ENCODE measurements at places on chromosomes 5 and 9.

GRCh38 chr9:94042516-94043360, 41.5 kb upstream of the PTPDC1 start:
- DNase-seq, result no peak

- no peak for DNase-seq
Observed at GRCh38 chr9:98045234-98046179, 11.0 kb upstream of the NANS start.

DNA sequence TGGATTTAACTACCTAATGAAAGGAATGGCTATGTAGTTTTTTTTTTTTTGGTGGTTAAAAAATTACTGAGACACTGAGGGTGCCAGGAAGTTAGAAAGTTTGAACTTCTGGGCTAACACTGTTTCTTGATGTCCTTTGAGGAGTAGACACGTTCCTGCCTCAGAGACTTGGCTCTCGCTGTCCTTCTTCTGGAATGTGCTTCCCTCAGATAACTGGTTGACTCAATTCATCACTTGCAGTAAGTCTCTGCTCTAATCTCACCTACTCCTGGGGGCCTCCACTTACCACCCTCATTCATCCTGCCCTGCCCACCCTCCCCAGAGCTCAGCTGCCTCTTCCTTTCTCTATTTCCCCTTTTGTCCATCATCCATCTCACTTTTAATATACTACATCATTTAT, 167.0 kb downstream of the YTHDC2 start:
- DNase-seq, result no peak

GRCh38 chr9:131402738-131403492, 9.0 kb downstream of the PRRC2B start:
- peak; percentile 42 for DNase-seq

GRCh38 chr5:88761939-88762338, 121.0 kb downstream of the MEF2C start:
- no peak for DNase-seq

GRCh38 chr5:61617995-61618525, 286.0 kb downstream of the ZSWIM6 start:
- DNase-seq, result no peak

DNA sequence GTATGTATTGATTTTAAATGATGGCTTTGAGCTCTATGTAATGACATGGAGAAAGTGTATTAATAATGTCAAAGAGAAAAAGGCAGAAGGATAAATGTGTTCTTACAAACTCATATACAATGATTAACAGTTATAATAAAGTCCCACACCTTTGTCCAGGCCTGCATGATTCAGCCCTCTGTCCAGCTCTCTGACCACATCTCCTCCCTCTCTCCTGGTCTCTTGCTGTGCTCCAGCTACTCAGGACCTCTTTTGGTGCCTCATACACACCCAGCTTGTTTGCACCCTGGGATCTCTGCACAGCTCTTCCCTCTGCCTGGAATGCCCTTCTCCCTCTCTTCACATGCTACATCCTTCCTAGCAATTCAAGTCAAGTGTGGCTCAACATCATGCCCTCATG, 37.5 kb upstream of the DMRT1 start:
- DNase-seq, result no peak

DNA sequence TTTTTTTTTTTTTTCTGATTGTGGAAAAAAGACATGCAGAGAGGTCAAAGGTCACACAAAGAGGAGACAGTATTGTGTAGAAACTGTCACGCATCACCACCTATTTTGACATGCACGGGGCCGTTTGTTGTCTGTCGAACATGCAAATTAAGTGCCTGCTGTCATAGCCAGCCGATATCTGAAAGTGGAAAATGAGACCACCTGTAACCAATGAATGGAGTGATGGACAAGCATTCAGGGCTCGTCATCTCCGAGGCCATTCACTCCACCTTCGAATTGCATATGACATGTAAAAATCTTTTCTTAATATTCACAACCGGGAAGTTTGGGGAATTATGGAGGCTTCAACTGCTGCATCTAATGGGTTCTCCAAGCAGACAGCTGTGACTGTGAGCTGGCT, 512.2 kb upstream of the ADAMTS16 start:
- DNase-seq, result peak; percentile 47

DNA sequence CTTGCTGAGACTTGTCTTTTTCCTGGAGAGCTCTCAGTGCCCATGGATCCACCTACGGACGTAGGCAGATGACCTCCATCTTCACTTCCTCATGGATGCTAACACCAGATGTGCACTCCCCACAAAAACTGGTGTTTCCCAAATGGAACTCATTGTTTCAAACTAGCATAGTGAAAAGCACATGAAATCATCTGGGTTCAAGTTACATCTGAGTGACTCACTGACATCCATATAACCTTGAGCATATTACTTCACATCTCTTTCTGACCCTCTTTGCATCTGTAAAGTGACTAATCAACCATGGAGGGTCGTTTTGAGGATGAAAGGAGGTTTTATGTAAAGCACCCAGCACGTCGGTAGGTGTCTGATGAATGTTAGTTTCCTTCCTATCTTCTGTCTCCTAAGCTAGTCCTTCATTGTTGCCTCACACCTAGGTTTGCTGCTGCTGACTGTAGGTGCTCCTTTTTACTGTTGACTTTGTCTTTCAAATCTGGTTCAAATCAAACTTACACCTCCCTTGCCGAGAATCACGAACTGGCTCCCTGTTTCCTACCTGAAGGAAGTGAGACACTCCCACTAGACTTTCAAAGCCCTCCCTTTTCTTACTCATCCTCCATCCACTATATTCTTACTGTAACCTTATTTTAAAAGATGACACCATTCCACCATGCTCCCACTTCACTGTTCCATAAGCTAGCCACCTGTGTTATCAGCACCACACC, 10.3 kb downstream of the OCLN start:
- DNase-seq, result no peak

DNA sequence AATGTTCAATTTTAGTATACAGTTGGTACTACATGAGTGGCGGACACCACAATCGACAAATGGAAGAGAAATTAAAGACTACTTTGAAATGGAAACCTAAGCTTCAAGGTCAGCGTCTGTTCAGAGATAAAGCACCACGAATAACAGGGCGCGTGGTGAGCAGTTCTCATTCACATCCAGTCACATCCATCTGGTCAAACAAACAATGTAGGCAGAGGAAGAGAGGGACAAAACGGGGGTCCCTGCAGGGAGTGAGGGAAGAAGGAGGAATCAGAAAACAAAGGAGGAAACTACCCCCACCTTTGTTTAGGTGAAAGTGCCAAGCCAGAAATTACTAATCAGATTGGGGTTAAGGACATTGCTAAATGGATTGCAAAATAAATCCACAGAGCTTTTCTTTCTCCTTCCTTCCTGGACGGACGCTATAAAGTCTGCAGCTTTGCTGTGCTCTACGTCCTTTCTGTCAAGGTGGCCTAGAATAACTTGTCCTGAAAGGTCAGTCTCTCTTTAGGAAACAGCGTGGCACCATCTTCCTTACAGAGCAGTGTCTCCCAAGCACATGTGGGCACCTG, 138.6 kb downstream of the ENTREP1 start:
- no peak for DNase-seq

- no peak for DNase-seq
Observed at GRCh38 chr9:7828334-7828733, 28.8 kb upstream of the DMAC1 start.

- no peak for DNase-seq
Observed at GRCh38 chr5:106658150-106658549, 1012.6 kb downstream of the EFNA5 start.

DNA sequence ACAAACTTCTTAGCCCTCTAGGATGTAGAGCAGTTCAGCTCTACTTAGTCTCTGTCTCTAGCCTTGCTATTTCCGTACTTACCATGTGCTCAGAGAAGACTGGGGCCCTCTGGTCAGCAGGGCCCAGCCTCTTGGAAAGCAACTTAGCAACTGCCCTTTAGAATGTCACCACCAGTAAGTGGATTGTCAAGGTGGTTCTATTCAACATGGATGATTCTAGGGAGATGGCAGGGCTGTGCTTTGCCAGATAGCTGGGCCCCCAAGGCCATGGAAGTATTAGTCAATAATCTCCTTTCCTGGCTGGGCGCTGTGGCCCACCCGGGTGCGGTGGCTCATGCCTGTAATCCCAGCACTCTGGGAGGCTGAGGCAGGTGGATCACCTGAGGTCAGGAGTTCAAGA, 177.6 kb upstream of the MVB12B start:
- DNase-seq, result no peak

- DNase-seq, result no peak
Observed at GRCh38 chr9:95193480-95193879, 124.0 kb downstream of the FANCC start.

DNA sequence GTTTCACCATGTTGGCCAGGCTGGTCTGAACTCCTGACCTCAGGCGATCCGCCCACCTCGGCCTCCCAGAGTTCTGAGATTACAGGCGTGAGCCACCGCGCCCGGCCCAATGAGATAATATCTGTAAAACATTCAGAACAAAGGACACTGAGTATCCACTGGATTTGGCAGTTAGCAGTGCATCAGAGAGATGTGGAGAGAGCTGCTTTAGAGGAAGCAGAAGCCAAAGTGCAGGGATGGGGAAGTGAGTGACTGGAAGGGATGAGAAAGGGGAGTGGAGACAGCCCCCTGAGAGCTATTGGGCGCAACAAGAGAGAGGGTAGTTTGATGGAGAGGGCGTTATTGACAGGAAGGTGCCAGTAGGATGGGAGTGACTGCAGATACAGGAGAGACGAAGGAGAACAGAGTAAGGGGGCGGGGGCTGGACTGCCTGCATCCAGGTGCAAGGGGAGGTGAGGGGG, 157.5 kb upstream of the SHB start:
- DNase-seq, result peak; percentile 32

DNA sequence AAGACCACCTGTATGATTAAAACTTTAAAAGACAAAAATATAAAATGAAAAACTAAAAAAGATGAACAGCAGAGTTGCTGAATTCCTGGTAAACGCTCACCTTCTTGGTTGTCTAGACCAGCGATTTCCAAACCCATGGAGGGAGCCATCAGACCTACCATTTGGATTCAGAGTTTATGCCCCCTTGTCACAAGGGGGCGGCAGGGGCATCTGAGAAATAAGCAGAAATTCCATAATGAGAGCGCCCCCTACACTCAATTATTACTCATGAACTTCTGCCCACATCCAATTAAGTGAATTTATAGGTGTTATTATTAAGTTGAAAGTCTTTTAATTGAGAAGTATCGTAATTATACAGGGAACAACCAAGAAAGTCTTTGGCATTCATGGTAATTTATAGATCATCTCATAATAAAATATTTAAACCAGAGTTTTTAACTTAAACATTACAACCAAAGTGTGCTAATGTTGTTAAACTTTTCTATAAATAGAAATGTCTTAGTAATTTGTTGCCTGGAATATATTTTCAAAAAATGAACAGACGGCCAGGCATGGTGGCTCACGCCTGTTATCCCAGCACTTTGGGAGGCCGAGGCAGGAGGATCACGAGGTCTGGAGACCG, 35.2 kb upstream of the SPATA31C2 start:
- DNase-seq, result peak; percentile 39

- DNase-seq, result no peak
Observed at GRCh38 chr5:82480331-82480730, 202.2 kb upstream of the RPS23 start.

GRCh38 chr5:32810804-32811203, 99.7 kb downstream of the NPR3 start:
- no peak for DNase-seq

- DNase-seq, result no peak
Observed at GRCh38 chr5:135035678-135036030, 1.6 kb upstream of the PITX1 start.

DNA sequence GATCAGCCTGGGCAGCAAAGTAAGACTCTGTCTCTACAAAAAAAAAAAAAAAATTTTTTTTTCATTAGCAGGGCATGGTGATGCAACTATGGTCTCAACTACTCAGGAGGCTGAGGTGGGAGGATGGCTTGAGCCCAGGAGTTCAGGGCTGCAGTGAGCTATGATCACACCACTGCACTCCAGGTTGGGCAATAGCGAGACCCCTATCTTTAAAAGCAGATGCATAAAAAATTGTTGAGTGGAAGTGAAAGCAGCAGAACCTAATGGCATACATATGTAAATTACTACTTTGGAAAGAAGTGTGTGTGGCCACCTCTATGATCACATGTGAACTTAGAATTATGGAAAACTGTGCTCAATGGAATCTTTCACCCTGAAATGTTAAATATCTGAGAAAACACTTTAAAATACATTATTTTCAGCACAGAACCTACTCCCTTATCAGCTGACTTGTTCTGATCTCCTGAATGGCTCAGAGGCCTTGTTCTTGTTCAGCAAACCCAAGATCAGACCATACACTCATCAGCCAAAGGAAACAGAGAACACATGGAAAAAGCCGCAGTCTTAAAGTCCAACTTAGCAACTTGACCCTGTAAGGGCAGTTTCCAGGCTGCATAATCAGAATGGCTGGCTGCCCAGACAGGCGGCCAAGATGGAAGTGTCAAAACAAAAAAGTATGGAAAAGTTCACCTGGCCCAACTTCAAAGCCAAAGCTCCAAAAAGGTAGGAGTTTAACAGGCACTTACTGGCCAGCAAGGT, 56.5 kb downstream of the SIL1 start:
- DNase-seq, result no peak

DNA sequence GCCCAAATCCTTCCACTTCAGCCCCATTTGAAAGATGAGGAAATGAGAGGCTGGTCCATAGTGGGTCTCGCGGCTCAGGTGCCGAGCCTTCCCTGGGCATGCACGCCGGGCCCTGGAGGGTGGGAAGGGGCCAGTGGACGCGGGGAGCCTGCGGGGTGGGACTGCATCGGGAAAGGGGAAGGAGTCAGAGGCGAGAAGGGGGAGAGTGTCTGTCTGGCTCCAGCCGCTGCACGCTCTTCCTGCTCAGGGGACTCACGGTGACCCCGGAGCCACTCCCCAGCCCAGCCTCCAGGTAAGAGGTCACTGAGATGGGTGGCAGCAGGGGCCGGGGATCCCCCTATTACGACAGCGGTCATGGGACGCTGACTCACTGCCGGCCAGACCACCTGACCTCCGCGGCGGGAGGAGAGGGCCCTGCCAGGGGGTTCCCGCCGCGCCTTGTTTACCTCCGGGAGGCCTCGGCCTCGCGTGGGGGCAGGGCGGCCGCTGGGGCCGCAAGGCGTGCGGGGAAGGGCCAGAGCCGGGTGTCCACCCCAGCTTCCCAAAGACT, 1.9 kb upstream of the SQSTM1 start:
- peak; percentile 74 for DNase-seq

- no peak for DNase-seq
Observed at GRCh38 chr9:13113216-13113615, 166.3 kb downstream of the MPDZ start.

DNA sequence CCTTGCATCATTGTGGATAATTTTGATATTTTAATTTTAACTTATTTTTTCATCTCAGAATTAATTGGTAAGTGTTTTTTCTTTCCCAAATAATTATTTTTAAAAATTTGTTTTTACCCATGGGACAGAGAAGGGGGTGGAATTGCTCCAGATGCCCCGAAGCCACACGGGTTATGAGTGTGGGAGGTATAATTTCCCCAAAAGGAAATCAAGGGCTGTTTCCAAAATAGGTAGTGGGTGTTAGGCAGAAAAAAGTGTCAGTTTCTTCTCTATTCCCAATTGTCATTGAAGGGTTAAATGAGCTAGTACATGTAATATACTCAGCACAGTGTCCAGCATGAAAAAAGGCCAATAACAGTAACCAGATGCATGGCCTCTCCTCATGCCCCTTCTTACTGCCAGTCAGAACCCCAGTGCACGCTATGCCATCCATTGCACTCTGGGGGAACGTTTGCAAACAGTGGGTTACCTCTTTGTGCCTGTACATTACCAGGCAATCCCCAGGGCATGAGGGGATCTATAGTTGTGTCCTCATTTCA, 36.4 kb upstream of the ANGPTL2 start:
- no peak for DNase-seq

- DNase-seq, result no peak
Observed at GRCh38 chr9:92989561-92989960, 42.2 kb downstream of the FGD3 start.
